ENCODE measurements at places on chromosomes 1 and 21.

- no peak for DNase-seq
Measured at GRCh38 chr1:21763694-21764419, 19.1 kb downstream of the USP48 start.

- no peak for DNase-seq
Measured at GRCh38 chr1:29156543-29157268, 25.0 kb downstream of the SRSF4 start.

GRCh38 chr1:203954788-203955552 lies 93.6 kb downstream of the SNRPE start:
- DNase-seq, result no peak

- DNase-seq, result no peak
Measured at GRCh38 chr1:90558754-90559378, 158.2 kb downstream of the BARHL2 start.

DNA sequence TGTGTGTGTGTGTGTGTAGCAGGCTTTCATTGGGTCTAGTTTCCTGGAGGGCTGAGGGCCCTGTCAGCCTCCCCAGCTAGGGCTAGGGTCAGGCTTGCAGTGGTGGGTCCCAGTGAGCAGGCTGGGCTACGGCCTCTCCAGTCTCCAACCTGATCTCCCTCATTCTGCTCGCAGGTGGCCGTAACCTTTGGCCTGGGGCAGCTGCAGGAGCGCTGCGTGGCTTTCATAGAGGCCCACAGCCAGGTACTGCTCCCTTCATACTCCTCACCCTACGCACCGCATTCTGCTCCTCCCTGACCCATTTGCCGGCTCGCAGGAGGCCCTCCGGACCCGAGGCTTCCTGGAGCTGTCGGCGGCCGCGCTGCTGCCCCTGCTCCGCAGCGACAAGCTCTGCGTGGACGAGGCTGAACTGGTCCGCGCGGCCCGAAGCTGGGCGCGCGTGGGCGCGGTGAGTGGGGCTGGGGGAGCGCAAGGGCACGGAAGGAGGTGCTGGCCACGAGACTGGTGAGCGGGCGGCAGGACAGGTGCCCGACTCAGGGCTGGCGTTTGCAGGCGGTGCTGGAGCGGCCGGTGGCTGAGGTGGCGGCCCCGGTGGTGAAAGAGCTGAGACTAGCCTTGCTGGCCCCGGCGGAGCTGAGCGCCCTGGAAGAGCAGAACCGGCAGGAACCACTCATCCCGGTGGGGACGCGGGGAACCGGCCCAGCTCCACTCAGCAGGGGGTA lies 4.7 kb downstream of the BTBD19 start:
- DNase-seq, result no peak

DNA sequence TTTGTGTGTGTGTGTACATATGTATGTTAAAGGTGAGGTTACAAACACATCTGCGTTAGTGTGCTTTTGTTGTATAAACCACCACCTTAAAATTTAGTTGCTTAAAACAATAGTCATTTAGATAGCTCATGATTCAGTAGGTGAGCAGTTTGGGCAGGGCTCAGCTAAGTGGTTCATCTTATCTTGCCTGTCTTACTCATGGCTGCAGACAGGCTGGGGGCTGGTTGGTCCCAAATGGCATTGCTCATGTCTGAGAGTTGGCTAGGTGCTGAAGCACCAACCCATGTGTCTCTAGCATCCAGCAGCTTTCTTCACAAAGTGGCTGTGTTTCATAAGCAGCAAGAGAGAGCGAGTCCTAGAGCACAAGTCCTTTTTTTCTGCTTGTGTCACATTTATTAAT lies 91.4 kb downstream of the MACF1 start:
- DNase-seq, result no peak

DNA sequence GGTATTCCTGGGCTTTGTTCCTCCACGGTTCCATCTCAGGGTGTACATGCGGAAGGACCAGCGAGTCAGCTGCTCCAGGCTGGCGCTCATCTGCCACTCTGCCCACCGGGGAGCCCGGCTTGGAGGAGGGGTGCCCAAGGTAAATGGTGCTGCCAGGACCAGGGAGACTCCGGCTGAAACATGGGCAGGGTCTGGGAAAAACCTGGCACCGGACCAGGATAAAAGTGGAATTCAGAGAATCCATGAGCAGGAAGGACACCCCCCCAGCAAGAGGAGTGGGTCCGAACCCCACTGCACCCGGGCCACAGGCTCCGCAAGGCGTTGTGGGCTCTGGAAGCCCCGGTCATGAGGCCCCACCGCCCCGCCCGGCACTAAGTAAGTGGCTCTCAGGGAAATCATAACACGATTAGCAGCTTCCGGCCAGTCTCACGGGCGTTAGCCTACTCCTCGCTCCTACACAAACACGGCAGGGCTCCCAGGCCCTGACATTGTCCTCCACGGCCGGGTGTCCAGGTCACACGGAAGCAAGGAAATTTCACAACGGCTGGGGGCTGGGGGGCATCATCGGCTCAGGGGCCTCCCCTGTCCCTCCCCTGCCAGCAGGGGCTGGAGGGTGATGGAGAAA lies 21.1 kb downstream of the MEGF6 start:
- DNase-seq, result no peak

GRCh38 chr1:177960939-177961622 lies 8.8 kb downstream of the SEC16B start:
- no peak for DNase-seq

DNA sequence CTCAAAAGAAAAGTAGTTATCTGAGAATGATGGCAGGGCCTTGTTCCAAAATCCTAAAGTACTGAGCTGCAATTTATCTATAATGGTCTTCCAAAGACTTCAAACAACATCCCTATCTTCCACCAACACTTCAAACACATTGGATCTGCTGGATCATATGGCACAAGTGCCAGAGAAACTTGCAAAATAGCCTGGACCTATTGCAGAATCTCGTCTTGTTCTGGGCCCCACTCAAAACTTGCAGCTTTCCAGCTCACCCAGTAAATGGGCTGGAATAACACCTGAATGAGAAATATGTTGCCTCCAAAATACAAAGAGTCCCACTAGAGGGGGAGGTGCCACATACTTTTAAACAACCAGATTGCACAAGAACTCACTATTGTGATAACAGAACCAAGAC lies 44.0 kb upstream of the PKN2 start:
- no peak for DNase-seq

GRCh38 chr1:246784621-246785493 lies 60.6 kb downstream of the SCCPDH start:
- no peak for DNase-seq

- no peak for DNase-seq
Measured at GRCh38 chr1:8641377-8641997, 176.0 kb downstream of the RERE start.

- no peak for DNase-seq
Measured at GRCh38 chr1:70043804-70044203, 161.6 kb downstream of the LRRC40 start.

DNA sequence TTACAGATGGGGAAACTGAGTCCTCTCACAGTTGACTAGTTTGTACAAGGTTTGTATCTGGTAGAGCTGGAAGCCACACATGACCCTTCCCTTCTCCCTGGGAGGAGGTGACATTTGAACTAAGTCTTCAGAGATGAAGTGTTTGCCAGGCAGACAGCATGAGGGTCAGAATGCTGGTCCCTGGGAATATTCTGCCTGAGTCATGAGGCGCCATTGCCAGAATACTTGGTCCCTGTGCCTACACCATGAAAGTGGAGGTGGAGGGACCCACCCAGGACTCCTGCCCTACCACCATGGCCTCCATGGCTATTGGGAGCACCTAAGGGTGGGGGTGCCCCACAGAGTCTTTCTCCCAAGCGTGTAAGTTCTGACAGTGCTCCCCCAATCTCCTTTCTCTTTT lies 7.0 kb downstream of the RPS6KA1 start:
- DNase-seq, result no peak

DNA sequence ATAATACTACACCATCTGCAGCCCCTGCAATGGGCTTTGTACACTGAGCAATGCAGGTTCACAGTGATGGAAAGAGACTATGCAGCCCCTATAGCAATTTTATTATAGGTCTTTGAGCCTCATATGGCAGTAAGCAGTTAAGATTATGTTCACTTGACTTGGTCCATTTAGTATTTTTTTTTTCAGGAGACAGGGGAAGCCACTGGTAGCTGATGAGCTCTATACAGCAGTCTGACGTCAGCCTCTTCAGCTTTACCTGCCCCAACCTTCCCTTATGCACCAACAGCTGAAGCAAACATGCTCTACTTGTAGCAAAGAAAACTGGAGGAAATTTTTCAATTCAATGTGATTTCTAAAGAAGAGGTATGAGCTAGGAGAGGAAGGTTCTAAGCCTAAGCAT lies 32.2 kb downstream of the AIDA start:
- no peak for DNase-seq

DNA sequence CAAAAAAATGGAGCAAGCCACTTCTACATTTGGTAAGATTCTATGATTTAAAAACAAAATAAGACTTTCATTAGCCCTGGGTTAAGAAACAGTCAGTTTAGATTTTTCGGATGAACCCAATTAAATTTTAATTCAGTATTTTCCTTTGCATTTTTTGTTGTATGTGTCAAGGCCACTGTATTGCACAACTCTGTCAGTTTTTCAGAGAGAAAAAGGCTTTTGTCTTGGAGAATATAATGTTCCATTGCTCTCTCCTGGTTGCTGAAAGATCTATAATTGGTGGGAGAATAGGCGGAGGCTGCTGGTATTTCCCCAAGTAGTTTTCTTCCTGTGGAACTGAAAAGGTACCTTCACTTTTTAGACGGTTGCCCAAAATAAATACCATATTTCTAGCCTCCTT lies 84.6 kb downstream of the NEGR1 start:
- no peak for DNase-seq

DNA sequence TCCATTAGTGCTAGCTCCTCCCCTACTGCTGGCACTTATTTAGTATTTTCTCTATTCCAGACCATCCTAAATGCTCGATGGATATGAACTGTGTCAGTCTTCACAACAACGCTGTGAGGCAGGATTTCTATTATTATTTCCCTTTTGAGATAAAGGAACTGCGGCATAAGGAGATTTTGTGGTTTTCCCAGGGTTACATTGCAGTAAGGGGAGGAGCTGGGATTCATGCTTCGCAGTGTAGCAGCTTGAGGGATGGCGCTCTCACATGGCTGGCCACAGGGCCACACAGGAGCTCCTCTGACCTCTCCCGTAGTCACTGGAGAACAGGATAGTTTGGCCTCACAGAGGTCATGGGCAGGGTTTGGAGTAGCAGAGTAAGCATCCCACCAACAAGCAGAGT lies 116.9 kb downstream of the BEND5 start:
- no peak for DNase-seq

- no peak for DNase-seq
Measured at GRCh38 chr1:111148376-111148881, 8.4 kb downstream of the CEPT1 start.

DNA sequence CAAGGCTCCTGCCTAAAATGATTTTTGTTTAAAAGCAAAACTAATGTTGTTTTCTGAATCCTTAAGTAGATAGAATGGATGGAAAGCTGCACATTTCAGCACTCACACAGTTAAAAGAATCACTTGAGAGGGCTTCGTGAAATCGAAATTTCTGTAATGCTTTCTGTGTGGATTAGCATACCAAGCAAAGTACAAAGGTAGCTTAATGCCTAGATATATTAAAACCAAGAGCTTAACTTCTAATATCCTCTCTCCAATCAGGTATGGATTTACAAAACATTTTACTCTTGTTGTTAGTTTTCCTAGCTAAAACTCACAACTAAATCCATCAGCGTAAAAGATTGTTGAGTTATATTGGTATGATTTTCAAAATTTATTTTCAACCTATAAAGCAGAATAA lies 378.8 kb upstream of the PRMT6 start:
- DNase-seq, result no peak

DNA sequence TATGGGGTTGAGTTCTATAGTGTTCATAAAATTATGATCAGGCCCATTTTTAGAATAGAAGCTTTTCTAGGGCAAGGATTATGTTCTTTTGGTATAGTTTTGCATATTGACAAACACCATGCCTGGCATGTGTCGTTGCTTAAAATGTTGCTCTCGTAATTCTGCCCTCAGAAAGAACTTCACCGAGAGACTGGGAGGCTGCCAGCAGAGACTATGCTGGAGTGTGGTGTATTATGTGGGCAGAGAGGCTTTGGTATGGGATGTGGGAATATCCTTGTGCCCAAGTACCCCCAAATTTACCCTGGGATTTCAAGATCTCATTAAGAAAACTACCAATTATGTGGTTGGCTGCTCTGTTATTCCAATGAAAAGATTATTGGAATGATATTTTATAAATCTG lies 27.9 kb downstream of the PGM1 start:
- DNase-seq, result no peak

DNA sequence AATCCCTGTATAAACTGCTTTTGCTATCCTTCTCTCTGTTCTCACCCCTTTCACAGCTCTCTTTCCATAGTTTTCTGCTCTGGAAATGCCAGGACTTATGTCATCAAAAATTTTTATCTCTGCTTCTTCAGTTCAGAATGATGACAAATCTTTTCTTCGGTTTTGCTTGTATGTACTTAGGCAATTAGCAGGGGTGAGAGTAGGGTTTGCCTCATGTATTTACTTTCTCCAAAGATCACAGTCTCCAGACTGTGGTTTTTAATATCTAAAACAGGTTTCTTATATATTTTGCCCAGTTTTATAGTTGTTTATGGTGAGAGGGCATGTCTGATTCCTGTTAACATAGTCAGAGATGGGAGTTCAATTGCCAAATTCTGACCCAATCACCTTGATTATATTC lies 235.4 kb upstream of the LYPLAL1 start:
- DNase-seq, result no peak

- no peak for DNase-seq
Measured at GRCh38 chr1:109759513-109760334, 4.0 kb downstream of the EPS8L3 start.

DNA sequence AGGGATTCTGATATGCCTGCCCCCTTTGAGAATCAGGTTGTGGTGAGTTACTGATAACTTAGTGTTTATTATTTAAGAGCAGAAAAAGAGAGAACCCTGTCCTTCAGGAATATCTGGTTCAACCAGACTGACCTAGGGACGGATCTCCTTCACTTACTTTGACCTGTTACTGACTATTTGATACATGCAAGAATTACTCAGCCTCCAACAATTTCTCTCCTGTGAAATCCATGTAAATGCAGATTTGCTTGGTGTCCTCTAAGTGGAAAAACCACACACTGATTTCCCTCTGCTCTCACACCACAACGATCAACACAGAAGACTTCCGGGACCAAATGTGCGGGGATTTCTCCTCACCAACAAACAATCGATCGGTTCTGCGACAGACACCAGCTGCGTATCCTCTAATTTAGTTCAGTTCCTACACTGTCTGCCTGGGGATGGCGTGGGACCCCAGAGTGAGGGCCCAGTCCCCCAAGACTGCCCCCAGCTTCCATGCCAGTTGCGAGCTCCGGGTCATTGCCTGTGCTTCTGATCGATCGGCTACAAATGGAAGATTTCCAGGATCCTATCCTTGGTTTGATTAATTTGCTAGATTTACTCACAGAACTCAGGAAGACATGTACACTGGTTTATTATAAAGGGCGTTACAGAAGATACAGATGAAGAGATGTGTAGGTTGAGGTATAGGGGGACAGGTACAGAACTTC lies 51.7 kb downstream of the BACE2 start:
- DNase-seq, result no peak

DNA sequence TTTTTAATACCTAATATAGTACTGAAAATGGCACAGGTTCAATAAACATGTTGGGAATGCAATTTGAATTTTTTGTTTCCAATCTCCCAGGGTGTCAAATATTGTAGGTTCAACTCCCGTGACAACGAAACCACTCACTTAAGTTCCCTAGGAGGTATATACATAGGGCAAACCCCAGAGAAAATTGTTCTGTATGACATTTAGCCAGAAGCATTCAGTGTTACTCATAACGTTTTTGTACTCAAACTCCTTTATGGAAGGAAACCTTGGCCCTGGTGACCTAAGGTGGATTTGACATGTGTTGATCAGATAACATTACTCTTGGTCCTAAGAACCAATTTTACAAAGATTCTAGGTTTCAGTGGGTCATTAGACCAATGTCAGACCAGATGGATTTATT lies 110.6 kb downstream of the USP25 start:
- DNase-seq, result no peak
